NCI-H2081 (cell line): ENCODE measurements at places on chromosomes 16 and 17.

DNA sequence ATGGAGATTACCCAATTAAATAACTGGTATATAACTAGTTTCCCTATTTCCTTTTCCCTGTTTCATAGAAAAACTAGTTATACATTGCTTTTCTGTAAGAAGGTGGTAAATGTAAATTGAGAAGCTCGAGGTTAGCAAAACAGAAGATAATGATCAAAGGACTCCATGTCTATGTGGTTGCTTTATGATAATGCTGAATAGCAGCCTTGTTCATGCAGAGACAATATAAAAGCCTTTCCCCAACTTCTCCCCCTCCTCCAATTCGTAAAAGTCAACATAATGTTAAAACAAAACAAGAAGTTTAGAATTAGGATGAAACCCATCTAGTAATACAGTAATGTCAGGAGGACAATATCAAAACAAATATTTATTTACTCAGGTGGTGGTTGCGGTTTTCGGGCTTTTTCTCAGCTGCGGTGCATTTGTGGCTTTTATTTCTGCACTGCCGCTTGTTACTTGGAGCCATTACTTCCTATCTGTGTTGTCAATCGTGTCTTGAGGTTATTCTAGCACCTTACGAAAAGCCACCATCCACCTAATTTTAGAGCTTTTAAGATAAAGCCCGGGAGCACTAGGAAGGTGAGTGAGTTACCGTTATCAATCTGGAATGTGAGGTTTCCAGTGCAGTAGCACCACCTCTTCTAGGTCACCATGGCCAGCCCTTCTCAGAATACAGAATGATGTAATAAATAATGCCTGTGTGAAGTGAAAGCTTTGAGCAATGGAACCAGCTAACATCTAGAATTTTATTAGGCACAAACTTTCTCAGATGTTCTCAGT is 297.5 kb downstream of the CDH13 start:
- no peak for DNase-seq

- no peak for DNase-seq
Observed at GRCh38 chr17:19357351-19357750, 5.2 kb downstream of the B9D1 start.

DNA sequence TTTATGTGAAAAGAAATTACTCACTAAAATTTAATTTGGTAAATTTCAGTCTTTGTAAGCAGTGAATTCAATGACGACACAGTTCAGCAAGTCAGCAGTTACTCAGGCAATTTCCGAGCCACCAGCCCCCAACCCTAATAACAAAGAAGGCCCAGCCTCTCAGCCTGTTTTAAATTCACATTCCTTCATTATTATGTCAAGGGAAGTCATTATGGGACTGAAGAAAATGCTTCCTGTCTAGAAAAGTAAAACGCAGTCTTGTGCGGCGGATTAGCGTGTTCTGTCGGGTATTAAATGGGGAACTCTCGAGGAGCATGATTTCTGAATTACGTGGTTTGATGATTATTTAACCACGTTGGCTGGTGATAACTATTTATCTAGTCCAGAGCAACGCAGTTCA is 177.6 kb downstream of the AIPL1 start:
- no peak for DNase-seq

- DNase-seq = no peak
Observed at GRCh38 chr16:22239131-22239805, 33.2 kb downstream of the EEF2K start.
